RPMI7951 (cell line): ENCODE measurements at places on chromosomes 3 and 15. TPM values are rescaled to one million over a fixed set of nuclear protein-coding genes. Genes with fewer than 3 reads are reported as not detected.
A peak's percentile ranks its signal among the peaks of the same experiment; 100 is the strongest.

The GOLGA8Q gene
- not detected in 2 replicates for total RNA-seq

DNA sequence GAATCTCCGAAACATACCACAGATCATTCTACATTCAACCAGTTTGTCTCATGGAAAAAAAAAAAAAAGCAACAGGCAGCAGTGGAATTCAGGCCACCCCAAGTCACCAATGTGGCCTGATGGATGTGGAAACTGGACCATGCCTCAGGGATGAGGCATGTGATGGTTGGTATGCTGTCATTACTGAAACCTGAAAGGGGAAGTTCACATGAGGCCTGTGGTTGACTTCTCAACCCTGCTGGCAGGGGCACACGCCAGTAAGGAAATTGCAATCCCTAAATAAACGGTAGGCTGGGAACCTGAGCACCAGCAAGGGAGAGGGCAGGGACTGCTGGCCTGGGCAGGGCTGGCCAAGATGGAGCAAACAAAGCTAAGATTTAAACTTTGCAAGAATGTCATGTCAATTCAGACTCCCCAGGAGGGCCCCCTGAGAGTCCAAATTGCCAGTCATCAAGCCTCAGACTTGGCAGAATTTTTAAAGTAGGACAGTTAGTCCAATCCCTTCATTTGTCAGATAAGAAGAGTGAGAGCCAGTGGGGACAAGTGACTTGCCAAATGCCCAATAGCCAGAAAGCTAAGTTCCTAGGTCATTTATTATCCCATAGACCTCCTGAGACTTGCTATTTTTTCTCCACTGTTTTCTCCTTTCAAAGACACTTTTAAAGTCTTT lies 310.4 kb downstream of the ERC2 start:
- peak; percentile 96 for DNase-seq

DNA sequence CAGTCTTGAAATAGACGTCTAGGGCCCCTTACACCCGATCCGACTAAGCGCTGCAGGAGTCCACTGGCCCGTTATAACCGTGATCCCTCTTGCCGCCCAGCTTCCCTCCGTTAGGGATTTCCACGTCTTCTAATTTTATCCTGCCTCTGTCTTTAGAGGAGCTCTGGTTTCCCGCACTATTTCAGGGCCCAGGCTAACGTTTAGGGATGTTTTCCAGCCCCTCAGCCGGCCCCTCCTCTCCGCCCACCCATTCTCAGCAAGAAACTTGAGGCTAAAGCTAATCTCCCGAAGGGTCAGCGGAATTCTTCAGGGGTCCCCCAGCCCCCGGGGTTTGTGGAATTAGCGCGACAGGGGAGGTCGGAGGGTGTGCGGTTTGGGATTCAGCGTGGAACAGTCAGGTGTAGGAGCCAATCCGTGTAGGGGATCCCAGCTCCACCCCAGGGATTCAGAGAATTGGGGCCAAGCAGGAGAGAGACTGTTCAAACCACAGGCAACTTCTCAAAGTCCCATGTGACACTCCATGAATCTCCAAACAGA lies 1.6 kb downstream of the PTX3 start:
- DNase-seq: peak; percentile 28

GRCh38 chr3:174169736-174170135 lies 689.4 kb upstream of the NAALADL2 start:
- DNase-seq: no peak

The SAMMSON gene
- 0.48 and 0.78 TPM in 2 replicates for total RNA-seq

The SLCO2A1 gene
- 0.39 and 0.48 TPM in 2 replicates for total RNA-seq

DNA sequence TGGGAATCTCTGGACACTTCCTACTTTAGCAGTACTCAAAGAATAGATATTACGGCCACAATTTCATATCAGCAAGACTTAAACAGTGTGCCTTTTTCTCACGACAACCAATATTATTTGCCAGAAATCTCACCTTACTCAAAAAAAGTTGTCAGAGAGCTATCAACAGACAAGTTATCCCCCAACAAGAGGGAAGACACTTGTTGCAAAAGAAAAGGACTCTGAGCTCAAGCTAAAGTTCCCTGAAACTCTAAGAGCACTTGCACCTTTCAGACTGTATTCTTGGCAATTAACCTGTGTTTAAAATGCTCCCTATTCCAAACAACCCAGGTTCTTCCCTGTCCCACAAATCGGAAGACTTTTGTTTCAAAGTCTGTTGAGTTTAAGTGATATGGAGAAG lies 4.5 kb downstream of the LRIG1 start:
- DNase-seq: no peak

GRCh38 chr15:71588746-71589145 lies 221.6 kb upstream of the NR2E3 start:
- peak; percentile 90 for DNase-seq

- DNase-seq: no peak
These were observed 119.9 kb upstream of the GAP43 start for GRCh38 chr3:115503394-115503793.

DNA sequence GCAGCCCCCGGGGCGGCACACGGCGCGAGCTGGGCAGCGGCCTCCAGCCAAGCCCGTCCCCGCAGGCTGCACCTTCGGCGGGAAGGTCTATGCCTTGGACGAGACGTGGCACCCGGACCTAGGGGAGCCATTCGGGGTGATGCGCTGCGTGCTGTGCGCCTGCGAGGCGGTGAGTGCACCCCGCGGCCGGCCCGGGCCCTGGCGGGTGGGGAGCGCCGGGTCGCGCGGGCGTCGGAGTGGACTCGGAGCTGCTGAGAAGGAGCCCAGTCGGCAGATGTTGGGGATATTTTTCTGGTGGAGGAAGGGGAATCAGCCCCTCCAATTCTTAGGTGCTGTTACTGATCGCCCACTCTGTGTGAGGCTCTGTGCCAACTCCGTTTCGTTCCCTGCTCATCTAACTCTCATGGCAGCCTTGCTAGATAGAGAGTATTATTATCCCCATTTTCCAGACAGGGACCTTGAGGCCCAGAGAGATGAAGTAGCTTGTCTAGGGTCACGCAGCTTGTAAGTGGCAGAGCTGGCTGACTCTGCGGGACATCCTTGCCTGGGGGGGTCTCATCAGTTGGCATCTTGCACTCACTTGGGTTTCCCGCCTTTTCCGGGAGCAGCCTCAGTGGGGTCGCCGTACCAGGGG lies 890 bp downstream of the CHRD start:
- no peak for DNase-seq

The GDPGP1 gene
- total RNA-seq: 4.3 and 5.9 TPM in 2 replicates

The FOXB1 gene
- total RNA-seq: not detected in 2 replicates

DNA sequence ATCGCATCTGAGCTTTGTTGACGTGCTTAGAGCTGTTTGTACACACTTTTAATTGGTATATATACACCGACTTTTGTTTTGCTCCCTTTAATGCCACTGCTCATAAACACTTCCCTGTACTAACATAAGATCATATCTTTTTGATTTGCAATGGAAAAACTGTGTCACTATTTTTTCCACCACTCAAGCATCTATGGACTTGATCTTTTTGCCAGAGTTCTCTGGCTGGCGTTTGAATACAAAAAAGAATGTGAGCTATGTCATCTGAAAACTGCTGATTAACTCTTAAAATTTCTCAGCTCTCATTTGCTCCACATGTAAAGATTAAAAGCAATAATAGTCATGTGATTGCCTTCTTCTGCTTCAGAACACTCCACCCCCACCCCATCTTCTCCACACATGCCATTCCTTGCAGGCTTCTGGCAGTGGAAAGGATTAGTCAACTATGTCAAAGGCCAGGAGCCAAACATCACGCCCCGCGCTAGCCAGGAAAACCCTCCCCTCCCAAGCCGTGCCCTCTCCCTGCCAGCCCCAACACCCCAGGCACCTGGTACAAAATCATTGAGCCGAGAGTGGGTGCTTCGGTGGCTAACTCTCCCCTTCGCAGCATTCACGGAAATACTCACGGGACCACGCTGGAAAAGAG lies 123.4 kb upstream of the MEF2A start:
- peak; percentile 84 for DNase-seq

DNA sequence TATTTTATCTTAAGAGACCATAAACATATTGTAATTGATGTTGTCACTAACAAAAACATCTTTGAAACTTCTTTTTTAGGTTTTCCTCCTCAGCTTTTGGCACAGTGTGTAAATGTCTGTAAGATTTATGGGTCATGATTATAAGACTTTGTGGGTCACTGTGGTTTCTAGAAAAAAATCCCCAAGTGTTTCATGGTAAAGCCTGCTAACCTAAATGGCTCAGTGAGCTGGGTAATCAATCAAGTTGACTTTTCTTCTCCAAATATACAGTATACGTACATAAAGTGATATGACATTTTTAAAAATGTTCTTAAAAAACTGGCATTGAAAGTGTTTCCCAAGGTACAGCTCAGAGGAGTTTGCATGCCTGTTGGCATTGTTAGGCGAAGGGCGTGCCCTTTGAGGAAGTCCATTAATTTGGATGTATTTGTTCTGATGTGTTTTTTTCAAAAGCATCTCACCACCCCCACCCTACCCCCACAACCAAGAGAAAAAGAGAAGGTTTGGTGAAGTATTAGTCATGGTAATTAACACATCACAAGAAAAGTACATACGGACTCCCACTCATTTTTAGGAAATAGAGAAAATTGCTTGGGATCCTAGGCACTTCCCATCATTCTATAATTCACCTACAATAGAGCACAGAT lies 385.4 kb upstream of the LRRC3B start:
- no peak for DNase-seq

DNA sequence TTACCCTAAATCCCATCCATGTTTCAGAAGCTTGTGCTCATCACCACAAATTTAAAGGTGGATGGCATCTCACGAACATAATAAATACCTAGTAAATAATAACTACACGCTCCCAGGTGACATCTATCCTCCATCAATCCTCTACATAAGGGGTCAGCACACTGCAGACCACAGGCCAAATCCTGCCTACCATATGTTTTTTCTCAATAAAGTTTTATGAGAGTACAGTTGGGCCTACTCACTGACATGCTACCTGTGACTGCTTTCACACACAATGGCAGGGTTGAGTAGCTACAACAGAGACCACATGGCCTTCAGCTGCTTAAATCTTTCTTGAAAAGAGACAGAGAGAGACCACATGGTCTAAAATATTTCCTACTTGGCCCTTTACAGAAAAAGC lies 105.9 kb downstream of the LMLN start:
- no peak for DNase-seq

DNA sequence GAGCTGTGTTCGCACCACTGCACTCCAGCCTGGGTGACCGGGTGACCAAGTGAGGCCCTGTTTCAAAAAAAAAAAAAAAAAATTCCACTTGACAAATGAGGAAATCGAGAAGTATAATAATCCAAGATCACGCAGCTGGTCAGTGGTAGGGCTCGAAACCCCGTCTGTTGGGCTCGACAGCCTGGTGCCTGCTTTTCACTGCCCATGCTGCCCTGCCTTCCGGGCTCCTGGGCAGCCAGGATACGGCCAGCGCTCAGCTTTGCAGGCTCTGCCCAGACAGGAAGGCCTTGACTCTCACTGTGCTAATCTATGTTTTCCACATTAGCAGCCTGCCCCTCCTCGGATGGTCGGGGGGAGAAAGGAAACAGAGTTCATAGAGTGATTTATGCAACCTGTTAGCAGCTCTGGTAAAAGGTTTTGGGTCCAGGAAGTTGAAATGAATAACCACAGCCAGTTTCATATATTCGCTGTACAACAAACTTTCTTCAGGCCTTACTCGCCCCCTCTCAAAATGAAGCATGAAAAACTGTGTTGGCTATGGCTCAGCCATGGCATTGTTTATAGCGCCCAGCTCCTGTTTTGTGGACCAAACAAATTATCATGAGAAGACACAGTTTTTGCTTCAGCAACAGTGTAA lies 108.8 kb downstream of the XXYLT1 start:
- DNase-seq: no peak

GRCh38 chr3:172454180-172454579 lies 5.9 kb upstream of the GHSR start:
- DNase-seq: no peak

The FSD2 gene
- total RNA-seq: not detected in 2 replicates

DNA sequence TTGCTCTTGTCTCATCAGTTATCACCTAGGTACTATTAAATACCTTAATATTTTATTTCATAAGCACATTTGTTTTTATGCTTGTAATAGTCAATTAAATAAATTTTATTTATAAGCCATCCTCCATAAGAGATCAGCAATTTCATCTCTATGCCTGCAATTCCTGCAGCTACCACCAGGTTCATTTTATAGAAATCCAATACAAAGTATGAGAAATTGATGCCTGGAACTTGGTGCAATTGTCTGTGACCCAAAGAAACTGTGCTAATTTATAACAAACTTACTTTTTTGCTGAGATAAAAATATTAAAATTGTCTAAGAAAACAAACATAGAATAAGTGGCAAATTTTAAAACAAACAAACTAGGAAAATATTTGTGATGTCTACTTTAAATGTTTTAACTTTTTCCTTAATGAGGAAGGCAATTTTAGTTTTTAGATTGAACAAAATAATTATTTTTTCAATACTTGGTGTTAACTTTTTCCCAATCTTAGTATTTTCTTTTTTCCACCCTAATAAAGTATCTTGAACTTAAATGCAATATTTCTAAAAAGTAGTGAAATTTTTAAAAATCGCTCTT lies 1026.6 kb downstream of the ROBO1 start:
- peak; percentile 26 for DNase-seq

The CCR9 gene
- not detected in 2 replicates for total RNA-seq

GRCh38 chr3:185365291-185366073 lies 2.5 kb downstream of the MAP3K13 start:
- no peak for DNase-seq

DNA sequence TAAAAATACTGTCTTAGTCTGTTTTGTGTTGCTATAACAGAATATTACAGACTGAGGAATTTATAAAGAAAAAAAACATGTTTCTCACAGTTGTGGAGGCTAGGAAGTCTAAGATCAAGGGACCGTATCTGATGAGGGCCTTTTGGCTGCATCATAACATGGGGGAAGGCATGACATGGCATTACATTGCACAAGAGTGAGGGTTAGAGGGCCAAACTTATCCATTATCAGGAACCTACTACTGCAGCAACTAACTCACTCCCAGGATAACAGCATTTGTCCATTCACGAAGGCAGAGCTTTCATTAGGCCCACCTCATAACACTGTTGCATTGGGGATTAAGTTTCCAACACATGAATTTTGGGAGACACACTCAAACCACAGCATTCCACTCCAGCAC lies 30.3 kb downstream of the SYN2 start:
- DNase-seq: no peak

The PLSCR4 gene
- 3.8 and 7.3 TPM in 2 replicates for total RNA-seq

DNA sequence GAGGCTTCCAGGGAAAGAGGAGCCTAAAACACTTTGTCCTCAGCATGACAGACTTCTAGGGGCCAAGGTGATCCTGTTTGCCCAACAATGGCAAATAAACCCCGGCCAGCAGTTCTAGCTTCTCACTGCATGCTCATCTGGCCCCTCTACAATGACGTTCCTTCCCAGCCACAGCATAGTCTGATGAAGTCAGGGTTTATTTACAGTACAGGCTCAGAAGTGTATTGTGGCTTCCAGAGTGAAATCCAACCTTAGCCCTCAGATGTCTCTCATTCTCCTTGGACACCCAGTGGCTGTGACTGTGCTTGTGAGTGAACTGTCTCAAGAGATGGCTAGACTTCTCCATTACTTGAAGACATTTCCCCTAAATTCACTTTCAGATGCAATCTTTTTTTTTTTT lies 40.8 kb downstream of the BFSP2 start:
- DNase-seq: no peak

DNA sequence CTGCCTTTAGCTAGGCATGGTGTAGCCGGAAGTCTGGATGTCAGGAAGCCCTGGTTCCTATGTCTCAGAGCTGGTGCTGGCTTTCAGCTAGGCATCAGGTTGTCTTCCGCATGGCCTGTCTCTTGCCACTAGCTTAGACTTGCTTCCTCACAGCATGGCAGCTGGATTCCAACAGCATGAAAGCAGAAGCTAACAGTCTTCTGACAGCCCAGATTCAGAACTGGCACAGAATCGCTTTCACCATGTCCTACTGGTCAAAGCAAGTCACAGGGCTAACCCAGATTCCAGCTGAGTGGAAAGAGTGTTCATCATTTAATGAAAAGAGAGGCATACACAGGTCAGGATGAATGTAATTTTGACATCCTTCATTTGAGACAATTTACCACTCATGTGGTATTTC lies 1050.5 kb downstream of the ROBO2 start:
- DNase-seq: no peak
